ENCODE measurements at places on chromosomes 11 and 22.

DNA sequence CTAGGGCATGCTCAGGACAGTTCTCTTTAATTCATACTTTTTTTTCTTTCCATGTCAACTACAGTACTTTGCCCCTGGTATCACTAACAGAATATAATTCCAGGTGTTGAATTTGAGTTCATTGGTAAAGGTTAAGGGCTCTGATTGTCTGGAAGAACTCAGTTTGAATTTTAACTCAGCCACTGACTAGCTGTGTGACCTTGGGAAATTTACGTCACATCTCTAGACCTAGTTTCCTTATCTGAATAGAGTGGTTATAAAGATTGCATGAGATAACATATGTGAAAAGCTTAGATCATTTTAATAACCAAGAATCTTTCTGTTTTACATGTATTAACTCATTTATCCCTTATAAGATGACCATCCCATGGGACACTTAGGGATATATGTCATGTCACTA, 15.8 kb upstream of the ZC3H12C start:
- DNase-seq: no peak

- no peak for DNase-seq
Observed at GRCh38 chr11:75499423-75500190, 26.1 kb downstream of the GDPD5 start.

DNA sequence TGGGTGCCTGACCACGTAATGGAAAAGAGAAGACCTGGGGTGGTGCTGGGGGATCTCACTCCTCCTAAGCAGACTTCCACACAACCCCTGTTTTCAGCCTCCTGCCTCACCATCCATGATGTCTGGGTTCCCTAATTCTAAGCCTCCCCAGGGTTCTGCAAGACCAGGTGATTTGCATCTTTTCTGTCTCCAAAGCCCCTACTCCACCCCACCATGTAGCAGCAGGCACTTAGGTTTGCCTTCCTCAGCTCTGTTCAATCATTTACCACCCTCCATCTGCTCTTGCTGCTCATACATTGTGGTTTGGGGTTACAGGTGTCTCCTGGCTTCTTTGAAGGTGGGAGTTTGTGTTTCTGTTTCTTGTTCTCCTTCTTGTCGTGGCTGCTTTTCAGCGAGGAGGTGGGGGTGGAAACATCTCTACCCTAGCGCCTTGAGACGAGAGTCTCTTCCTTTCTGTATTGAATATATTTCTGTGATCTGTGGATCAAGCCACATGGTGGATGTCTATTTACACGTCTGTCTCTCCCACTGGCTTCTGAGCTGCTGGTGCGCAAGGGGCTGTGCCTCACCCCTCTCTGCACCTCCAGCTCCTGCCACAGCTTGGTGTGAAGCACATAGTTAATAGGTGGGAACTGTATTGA, 6.6 kb upstream of the SSTR3 start:
- DNase-seq: no peak

GRCh38 chr11:72673943-72674828, at the start of gene PDE2A:
PDE2A (minus strand) TSS chr11:72674422; CDS start chr11:72674207, 215 bp downstream.
- DNase-seq: no peak

- no peak for DNase-seq
Observed at GRCh38 chr11:75100314-75100713, 3.6 kb upstream of the OR2AT4 start.

DNA sequence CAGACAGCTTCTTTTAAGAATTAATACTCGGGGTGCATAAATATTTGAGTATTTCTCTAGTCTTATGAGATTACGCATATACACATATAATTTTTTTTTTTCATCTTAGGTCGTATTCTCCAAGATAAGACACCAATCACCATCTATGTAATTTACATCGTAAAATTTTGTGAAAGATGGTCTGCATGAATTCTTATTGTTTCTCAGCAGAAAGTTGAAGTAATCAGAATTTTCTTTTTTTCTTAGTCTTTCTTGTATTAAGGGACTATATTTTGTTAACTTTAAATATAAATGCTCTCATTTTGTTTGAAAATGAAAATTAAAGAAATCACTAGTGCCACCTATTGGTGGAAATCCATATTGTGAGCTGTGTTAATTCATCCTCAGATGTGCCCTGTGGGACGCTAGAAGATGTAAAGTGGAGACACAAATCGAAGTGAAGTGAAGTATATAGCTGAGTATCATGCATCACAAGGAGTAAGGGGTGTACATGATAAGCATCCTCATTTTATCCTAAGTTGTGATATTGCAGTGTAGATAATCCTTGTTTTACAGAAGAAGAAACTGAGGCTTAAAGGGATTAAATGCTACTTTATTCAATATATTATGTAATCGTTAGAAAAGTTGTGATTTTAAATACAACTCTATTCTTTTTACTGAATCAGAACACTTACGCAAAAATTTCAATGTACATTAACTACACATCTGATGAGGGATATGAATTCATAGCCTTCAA, 2084.3 kb downstream of the LRRC4C start:
- DNase-seq: peak; percentile 19

GRCh38 chr11:15602047-15602446, 487.3 kb downstream of the INSC start:
- no peak for DNase-seq

DNA sequence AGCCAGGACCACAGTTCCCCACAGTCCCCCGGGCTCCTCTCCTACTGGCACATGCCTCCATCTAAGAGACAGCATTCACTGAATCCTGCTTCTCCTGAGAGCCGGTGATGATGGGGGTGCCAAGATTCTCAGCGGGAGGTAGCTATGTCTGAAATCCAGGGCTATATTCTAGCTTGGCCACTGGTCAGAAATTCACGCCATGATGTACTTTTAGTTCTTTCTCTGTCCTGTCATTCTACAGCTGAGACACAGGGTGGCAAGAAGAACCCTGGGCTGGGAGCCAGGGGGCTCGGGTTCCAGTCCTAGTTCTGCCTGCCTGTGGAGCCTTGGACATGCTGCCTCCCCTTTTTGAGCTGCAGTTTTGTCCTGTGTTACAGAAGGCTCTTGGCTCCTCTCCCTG, 59.2 kb upstream of the PHOX2A start:
- DNase-seq: no peak
